Hepatocyte (in vitro differentiated cells): ENCODE measurements at places on chromosomes 2 and 18. TPM values are rescaled to one million over a fixed set of nuclear protein-coding genes. Genes with fewer than 3 reads are reported as not detected.

GRCh38 chr2:167607731-167608130, 639.7 kb downstream of the STK39 start:
- DNase-seq = no peak

- DNase-seq = no peak
Observed at GRCh38 chr2:239765911-239766310, 259.2 kb downstream of the NDUFA10 start.

The CCDC148 gene
- total RNA-seq = 1.6 and 2.2 TPM in 2 replicates

The DES gene
- total RNA-seq = 103 and 114 TPM in 2 replicates

The CIB4 gene
- total RNA-seq = not detected in 2 replicates
